ENCODE measurements at places on chromosomes 4 and X.

GRCh38 chrX:130916636-130917422 is 13.8 kb upstream of the ENOX2 start:
- peak; percentile 26 for DNase-seq

GRCh38 chrX:105190252-105190853 is 30.1 kb downstream of the TEX13A start:
- no peak for DNase-seq

DNA sequence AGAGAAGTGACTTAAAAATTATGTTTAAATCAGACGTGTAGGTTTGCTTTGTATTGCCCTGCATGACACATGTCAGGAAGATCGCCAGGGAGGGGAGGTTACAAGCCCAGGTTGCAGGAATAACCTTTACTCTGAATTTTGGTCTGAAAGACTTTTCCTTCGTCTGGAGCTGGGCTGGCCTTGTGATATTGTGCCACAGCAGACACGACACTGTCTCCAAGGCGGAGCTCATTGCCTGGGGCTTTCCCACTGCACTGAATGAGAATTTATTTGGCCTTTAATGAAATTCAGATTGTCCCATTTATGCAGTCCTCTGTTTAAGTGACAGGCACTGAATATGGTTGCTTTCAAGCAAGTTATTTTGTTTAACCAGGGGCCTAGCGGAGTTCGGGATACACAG is 45.1 kb downstream of the RHOH start:
- DNase-seq, result no peak

DNA sequence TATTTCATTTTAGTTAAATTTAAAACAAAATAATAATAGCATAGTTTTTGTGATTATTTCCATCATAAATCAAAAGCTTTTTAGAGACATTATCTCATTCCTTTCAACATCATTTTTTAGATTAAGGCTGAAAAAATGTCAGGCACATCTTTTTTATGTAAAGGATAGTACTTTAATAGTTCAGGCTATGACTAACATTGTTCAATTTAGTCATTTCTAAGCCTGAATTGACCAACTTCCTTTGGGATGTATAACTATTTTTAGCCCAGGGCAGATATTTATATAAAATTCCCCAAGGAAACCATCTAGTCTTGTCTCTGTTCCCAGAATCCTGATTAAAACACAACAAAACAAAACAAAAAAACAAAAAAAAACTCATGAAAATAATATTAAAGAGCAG is 145.6 kb upstream of the PCDH18 start:
- no peak for DNase-seq

GRCh38 chrX:132270699-132271098 is 51.5 kb upstream of the RAP2C start:
- DNase-seq, result no peak

DNA sequence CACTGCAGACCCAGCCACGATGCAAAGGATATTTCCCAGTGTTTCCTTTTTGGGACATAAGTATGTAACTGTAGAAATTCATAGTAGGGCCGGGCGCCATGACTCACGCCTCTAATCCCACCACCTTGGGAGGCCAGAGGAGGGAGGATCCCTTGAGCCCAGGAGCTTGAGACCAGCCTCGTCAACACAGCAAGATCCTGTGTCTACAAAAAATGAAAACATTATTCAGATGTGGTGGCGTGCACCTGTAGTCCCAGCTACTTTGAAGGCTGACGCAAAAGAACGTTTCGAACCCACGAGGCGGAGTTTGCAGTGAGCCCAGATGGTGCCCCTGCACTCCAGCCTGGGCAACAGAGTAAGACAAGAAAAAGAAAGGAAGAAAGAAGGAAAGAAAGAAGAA is 49.2 kb downstream of the CRLF2 start:
- DNase-seq, result peak; percentile 54

DNA sequence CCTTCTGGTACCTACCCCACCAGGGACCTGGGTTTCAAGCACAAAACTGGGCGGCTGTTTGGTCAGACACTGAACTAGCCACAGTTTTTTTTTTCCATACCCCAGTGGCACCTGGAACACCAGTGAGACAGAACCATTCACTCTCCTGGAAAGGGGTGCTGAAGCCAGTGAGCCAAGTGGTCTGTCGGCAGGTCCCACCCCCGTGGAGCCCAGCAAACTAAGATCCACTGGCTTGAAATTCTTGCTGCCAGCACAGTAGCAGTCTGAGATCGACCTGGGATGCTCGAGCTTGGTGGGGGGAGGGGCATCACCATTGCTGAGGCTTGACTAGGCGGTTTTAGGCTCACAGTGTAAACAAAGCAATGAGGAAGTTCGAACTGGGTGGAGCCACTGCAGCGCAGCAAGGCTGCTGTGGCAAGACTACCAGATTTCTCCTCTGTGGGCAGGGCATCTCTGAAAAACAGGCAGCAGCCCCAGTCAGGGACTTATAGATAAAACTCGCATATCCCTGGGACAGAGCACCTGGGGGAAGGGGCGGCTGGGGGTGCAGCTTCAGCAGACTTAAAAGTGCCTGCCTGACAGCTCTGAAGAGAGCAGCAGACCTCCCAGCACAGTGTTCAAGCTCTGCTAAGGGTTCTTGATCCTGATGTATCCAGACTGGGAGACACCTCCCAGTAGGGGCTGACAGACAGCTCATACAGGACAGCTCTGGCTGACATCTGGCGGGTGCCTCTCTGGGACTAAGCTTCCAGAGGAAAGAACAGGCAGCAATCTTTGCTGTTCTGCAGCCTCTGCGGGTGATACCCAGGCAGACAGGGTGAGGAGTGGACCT is 223.0 kb downstream of the COX18 start:
- DNase-seq, result no peak

- no peak for DNase-seq
Measured at GRCh38 chr4:76974150-76974549, 24.6 kb downstream of the SEPTIN11 start.

GRCh38 chrX:149979126-149979644 is 40.9 kb upstream of the EOLA2 start:
- no peak for DNase-seq

- DNase-seq, result no peak
Measured at GRCh38 chr4:56217343-56217890, 169.9 kb downstream of the AASDH start.

DNA sequence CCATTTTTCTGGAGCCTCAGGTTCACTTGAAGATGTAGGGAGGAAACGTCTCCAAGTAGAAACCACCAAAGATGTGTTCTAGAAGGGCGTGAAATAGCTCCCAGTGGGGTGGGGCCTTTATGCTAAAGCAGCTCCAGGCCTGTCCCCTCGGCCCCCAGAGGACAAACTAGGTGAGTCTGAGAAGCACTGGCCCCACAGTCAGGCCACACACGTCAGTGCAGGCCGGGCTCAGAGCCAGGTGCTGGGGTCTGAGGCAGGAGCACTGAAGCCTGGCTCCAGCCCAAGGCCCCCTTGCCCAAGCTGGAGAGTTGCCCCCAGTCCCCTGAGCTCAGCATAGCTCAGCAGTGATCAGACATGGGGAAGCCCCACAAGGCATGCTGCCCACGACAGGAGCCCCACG is 95.4 kb upstream of the PSAPL1 start:
- DNase-seq, result no peak

DNA sequence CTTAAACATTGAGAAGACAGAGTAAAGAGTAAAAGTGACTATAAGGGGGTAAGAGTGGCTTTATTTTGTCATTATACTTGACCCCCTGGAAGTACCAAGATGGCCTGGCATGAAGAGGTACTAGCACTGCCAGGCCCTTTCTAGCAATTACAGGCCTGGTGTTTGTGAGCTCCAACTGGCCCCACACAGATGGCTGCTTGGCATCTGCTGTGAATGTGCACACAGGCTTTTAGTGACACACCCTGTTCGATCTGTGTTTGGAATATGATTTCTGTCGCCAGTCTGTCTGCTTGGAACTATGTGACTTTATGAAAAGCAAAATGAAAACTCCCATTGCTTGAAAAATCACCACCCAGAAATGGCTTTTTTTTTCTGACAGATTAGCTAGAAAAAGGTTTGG is 123.3 kb downstream of the CLCN4 start:
- no peak for DNase-seq

DNA sequence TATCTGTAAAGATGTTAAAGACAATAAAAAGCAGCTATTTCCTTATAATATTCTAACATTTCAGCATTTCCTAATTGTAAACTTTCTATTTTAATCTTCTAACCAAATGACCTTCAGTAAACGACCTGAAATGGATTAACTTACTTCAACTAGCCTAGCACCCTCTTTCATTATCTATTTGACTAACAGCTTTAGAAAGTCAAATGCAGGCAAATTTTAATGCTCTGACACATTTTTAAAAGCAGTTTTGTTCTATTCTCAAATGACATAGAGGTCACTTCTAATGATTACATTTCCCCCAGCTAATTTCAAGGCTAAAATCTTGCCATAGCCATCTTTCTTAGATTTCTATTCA is 41.9 kb downstream of the SLC7A11 start:
- no peak for DNase-seq

GRCh38 chr4:165402375-165402774 is 23.6 kb downstream of the CPE start:
- no peak for DNase-seq

GRCh38 chrX:10747975-10748374 is 127.6 kb upstream of the MID1 start:
- DNase-seq, result no peak

DNA sequence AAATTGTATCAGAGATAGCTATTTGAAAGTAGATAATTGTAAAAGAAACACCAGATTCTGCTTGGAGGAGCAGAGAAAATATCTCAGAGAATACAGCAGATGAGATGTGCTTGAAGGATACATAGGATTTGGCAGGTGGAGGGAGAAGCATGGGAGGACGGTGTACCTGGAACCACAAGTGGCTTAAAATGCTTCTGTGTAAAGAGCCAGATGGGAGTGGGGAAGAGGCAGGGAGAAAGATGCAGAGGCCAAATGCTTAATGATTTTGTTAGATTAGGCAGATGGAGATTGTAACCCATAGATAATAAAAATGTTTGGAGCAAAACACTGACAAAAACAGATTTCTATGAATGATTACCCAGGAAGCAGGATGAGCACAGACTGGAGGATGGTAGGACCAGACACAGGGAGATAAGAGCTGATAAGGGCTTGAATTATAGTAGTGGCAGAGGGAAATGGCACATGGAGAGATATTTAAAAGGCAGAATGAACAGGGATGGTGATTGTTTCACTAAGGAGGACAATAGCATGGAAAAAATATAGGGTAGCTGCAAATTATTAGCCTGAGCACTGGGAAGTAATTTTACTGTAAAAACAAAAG is 145.7 kb upstream of the TBC1D9 start:
- DNase-seq, result no peak

DNA sequence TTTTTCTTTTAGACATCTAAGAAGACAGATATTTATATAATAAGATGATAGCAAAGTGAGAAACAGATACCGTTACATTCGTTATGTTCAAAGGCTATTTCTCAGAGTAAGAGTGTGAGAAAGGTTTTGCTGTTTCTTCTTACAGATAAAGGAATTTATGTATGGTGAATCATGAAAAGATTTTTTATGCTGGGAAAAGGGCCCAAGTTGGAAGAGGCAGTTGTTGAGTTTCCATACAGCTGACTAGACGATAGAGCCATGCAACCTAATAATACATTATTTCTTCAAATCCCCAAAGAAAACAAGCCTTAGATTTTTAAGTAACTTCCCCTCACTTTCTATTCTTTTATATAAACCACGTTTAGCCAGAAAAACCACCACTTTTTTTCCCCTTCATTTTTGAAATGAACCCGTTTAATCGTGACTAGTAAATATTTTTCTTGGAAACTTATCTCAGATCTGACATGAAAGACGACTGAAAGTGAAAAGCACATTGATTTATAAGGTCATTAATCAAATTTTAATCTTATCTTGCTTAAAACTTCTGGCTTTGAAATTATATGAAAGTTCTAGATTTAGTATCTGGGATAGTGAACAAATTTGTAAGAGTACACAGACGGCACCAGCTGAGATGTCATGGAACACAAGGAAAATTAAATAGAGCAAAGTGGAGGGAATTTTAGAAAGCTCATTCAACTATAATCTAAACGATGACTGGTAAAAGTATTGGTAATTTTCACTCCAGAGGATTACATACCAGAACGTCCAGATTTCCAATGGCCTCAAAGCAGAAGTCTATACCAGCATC is 10.9 kb downstream of the ADH6 start:
- DNase-seq, result no peak

DNA sequence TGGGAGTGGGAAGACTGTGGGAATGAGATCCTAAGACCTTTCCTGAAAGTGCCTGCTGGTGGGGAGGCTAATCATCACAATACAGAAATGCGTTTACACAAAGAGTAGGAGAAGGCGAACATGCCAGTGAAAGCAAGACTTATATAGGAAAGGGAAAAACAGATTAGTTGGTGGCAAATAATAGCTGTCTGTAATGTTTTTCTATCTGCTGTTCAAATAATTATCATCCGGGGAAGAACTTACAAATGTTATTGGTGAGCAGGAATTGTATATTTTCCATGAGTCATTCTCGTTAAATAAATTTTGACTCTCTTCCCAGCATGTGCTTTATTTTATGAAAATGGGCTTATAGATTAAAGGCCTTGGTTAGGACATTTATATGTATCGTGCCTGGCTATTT is 196.5 kb downstream of the ARHGAP10 start:
- no peak for DNase-seq

DNA sequence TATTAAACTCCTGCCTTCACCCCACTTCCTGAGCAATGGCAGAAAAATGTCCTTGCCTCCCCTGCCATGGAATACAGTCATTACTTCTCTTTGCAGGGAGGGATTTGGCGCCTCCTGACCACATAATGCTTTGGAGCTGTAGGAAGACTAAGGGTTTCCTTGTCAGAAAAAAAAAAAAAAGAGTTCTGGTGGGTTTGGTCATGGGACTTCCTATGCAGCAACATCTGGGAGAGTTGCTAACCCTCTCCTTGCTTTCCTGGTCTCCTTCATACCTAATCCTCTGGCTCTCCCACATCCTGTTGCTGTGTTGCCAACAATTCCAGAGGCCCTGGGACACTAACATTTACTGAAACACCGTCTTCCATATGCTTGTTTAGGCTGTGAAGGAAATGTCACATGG is 75.1 kb upstream of the MBNL3 start:
- DNase-seq, result no peak

GRCh38 chr4:100461807-100462605 is 55.8 kb downstream of the EMCN start:
- no peak for DNase-seq

- no peak for DNase-seq
Measured at GRCh38 chrX:64306712-64307111, 76.3 kb upstream of the ASB12 start.

- no peak for DNase-seq
Measured at GRCh38 chrX:15786915-15787314, 3.4 kb upstream of the ZRSR2 start.

- no peak for DNase-seq
Measured at GRCh38 chr4:95061220-95061619, 303.5 kb downstream of the BMPR1B start.

Measured in thymus (tissue), 14 donors.